NCI-H774 (cell line): ENCODE measurements at places on chromosomes 6 and 20.

DNA sequence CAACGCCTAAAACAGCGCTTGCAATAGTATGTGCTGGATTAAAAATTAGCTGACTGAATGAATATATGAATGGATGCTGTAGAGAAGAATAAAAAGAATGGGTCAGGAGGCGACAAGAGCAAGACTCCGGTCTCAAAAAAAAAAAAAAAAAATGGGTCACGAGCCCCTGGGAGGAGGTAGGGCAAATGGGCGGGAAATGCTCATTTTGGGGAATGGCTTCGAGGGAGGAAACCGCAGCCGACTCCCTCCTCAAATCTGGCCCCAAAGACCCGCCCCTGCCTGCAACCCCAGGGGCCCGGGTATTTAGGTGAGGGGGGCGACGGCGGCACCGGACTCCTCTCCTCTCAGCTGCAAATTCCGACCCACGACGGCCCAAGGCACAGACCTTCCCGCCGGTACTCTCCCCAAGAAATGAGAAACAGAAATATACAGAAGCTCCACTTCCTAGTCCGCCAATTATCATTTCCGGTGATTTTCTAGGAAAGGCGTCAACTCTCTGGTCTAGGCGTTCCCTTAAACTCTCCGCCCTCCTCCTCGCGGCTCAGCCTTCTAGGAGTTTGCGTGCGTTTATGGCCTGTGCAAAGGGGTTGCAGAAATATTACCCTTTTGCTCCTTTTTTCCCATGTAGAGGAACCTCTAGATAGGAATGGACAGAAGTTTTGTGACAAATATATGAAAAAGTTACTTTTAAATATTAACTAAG is at the start of gene ZNF311:
ZNF311 (minus strand) TSS at position 133 of the 703 bp plus-strand sequence. CDS start 1,361 bp downstream, outside the sequence.
- peak; percentile 56 for DNase-seq

- DNase-seq: no peak
Measured at GRCh38 chr6:11270030-11271027, 37.9 kb upstream of the NEDD9 start.

- DNase-seq: peak; percentile 16
Measured at GRCh38 chr6:1436334-1437306, 47.2 kb downstream of the FOXF2 start.

GRCh38 chr6:88135578-88136114 is 30.5 kb downstream of the CNR1 start:
- no peak for DNase-seq

GRCh38 chr20:8764344-8764962 is 304.4 kb upstream of the PLCB4 start:
- no peak for DNase-seq

- DNase-seq: no peak
Measured at GRCh38 chr20:10550204-10551118, 115.4 kb downstream of the SLX4IP start.

DNA sequence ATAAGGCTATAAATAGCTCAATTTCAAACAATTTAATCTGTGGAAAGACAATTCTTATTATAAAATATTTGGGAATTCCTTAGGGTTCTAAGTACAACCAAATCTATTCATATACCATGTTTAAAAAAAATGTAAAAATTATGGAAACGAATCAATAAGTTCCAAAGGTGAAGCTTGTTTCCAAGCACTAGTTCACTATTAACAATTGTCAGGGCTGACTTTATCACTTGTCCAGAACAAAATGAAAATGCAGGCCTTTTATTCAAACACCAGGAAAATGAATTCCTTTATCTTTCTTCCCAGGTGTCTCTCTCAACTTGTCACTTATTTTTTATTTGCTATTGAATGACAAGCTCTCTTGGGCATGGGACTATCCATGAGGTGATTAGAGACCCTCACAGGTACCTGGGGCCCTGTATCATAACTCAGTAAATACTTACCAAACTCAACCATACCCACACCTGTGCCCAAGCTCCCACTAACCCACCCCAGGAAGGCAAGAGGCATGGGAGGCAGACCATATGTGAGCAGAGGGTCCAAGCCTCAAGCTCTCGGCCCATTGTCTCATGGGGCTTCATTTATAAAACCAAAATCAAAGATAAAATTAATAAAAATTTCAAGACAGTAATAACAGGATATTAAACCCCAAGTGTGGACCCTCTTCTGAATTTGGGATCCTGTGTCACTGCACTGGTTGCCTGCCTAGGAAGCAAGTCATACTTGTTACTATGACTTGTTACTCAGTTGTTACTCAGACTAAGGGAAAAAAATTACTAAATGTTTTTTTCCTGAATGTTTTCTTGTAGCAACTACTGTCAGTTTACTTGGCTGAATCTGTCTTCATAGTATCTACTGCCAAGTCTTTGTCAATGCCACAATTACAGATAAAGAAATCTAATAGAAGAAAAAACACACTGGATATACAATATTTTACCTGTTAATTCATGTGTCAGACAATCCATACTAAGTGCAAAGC is 54.7 kb downstream of the PTPRK start:
- no peak for DNase-seq

DNA sequence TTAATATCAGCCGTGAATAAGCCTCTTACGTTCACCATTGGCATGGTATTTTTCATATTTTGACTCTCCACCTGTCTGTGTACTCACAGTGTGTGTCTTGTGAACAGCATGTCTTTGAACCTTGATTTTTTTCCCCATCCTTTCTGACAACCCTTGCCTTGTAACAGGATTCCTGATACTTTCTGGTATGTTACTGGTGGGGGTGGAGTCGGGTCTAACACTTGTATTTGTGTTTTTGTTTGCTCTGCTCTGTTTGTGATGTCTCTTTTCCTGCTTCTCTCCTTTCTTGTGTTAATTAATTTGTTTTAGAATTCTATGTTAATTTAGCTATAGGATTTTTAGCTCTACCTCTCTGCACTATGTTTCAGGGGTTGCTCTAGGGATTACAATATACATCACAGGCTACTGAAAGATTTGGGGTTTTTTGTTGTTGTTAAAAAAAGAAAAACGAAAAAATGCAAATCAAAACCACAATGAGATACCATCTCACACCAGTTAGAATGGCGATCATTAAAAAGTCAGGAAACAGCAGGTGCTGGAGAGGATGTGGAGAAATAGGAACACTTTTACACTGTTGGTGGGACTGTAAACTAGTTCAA is 245.1 kb downstream of the CDH4 start:
- no peak for DNase-seq

- no peak for DNase-seq
Measured at GRCh38 chr6:82408952-82409431, 45.4 kb downstream of the TPBG start.

- DNase-seq: no peak
Measured at GRCh38 chr6:152776833-152777232, 26.2 kb downstream of the VIP start.

DNA sequence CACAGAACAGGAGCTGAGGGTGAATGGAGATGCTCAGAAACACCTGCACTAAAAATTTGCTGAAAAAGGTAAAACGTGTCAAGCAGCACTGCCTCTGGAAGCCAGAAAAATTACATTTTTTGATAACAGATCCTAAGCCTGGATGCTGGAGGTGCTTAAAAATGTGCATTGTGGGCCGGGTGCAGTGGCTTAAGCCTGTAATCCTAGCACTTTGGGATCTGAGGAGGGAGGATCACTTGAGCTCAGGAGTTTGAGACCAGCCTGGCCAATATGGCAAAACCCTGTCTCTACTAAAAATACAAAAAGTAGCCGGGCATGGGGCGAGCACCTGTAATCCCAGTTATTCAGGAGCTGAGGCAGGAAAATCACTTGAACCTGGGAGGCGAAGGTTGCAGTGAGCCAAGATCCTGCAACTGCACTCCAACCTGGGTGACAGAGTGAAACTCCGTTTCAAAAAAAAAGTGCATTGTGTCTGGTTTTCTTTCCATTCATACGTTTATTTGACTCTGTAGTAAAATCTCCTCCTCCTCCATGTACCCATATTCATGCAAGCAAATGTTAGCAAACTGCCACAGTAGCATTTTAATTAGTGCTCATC is 587 bp upstream of the BTN3A1 start:
- no peak for DNase-seq

- DNase-seq: no peak
Measured at GRCh38 chr20:25033265-25033923, 24.5 kb downstream of the ACSS1 start.

GRCh38 chr20:1800777-1801176 is 94.4 kb upstream of the SIRPA start:
- DNase-seq: no peak

- DNase-seq: no peak
Measured at GRCh38 chr20:62370807-62371587, 3.9 kb upstream of the LAMA5 start.

DNA sequence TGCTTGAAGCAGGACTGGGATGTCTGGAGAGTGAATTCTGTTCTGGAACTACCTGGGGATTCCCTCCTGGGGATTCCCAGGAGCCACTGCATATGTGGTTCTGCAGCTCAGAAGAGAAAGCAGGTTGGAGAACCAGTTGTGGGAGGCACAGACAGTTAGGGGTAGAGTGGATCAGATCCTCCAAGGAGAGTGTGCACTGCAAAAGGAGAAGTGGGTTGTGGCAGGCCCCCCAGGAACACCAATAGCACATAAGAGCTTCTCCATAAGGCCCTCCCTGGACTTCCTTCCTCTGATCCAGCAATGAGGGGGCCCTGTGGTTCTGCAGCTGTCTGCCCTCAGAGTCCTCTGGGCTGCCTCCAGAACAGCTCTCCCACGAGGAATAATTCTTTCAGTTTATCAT is 369.2 kb upstream of the CNR1 start:
- DNase-seq: no peak

DNA sequence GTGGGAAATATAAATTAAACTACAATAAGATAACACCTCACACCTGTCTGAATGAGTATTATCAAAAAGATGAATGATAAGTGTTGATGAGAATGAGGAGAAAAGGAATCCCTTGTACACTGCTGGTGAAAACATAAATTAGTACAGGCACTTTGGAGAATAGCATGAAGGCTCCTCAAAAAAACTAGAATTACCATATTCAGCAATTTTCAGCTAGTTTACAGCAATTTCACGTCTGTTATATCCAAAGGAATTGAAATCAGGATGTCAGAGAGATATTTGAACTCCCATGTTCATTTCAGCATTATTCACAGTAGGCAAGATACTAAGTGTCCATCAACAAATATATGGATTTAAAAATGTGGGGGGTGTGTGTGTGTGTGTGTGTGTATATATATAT is 292.6 kb downstream of the CLVS2 start:
- DNase-seq: no peak

DNA sequence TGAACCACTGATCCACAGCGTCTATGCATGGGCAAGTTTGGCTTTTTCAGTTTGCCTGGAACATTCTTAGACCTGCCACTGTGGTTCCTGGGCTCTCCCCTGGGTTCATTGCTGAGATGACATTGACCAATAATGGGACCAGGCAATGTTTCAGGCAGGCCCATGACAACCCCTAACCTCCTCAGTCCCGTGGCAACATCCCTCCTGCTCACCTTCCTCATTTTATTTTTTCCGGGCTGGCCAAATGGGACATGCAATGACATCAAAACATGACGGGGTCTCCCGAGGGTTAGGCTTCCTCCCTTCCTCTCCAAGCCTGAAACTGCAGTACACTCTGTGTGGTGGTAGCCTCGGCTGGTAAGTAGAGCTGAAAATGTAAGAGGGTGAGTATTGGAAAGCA is 234.0 kb upstream of the RREB1 start:
- no peak for DNase-seq

GRCh38 chr6:33740204-33740608 is 6.5 kb downstream of the IP6K3 start:
- DNase-seq: no peak

DNA sequence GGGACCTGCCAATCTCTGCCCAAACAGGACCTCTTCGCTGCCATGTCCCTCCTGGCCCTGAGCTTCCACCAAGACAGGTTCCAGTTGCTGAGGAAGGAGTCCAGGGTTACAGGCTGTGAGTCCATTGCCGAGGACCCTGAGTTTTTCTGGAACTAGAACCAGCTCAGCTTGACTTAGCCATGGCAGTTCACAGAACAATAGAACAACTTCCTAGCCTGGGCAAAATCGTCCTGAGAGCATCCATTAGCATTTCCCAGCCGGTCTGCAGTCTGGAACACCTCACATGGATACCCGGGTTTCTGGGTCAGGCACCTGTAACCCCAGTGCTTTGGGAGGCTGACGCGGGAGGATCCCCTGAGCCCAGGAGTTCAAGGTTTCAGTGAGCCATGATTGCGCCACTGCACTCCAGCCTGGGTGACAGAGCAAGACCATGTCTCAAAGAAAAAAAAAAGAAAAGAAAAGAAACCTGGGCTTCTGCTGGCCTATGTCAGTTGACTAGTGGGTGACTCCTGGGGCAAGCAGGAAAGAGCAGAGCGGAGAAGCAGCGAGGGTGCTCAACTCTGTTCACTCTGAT is 90.3 kb downstream of the TCP11 start:
- no peak for DNase-seq

GRCh38 chr6:30136570-30137286 is 788 bp downstream of the TRIM40 start:
- no peak for DNase-seq

GRCh38 chr6:115932481-115932880 is 128.2 kb downstream of the FRK start:
- no peak for DNase-seq

DNA sequence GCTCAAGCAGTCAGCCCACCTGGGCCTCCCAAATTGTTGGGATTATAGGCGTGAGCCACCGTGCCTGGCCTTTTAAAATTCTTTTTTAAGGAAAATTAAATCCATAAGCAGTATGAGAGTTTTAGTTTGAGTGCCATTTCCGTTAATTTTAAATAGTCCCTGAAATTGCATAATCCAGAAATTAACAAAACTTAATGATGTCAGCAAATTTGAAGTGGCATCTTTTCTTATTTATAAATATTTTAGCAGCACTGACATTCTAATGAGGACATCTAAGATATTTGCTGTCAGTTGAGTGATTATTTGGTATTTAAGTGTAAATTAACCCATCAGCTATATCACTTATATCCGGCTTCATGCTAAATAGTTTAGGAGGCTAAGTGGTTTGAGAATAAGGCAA is 42.9 kb upstream of the FAM184A start:
- no peak for DNase-seq

- no peak for DNase-seq
Measured at GRCh38 chr6:56572788-56573471, 69.8 kb downstream of the DST start.

GRCh38 chr6:54681987-54682386 is 164.6 kb upstream of the FAM83B start:
- DNase-seq: no peak

DNA sequence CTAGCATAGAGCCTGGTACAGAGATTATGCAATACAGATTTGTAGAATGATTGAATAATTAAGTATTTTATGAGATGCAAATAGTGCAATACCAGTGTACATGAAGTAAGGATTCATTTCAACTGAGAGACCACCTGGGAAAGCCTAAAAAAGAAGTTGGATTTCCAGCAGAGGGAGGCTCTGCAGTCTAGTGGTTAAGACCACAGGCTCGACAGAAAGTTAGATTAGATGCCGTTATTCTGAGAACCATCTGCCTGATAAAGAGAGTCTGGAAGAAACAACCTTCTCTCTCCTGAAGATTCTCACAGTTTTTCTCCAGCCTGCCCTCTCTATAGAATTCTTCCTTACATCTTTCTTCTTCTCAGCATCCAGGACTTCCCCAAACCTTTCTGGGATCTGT is 13.6 kb upstream of the TNFRSF21 start:
- DNase-seq: no peak
